ENCODE measurements at places on chromosomes 4 and X.

- H3K27ac ChIP-seq = peak overlapping the region; percentile 82
- peak overlapping the region; percentile 84 for H3K4me3 ChIP-seq
- peak; percentile 49 for DNase-seq
- 0 out of 2 replicates have a peak, but pooled peaks cover 5% of the 10 kb centered on the region for H3K4me1 ChIP-seq
- no peaks in the 10 kb centered on the region for H3K27me3 ChIP-seq
- H3K36me3 ChIP-seq = no peaks in the 10 kb centered on the region
Measured at GRCh38 chrX:17737986-17738713, 857 bp downstream of the SCML1 start.

GRCh38 chrX:10630320-10630719 lies 9.9 kb upstream of the MID1 start:
- no peak for DNase-seq
- no peaks in the 10 kb centered on the region for H3K36me3 ChIP-seq
- no peaks in the 10 kb centered on the region for H3K27me3 ChIP-seq
- no peak overlapping the region for H3K4me3 ChIP-seq
- H3K27ac ChIP-seq = no peak overlapping the region
- H3K4me1 ChIP-seq = peaks cover 24% of the 10 kb centered on the region

- no peaks in the 10 kb centered on the region for H3K27me3 ChIP-seq
- no peak overlapping the region for H3K27ac ChIP-seq
- peak; percentile 48 for DNase-seq
Measured at GRCh38 chrX:56733459-56734046, 4.5 kb downstream of the NBDY start.

DNA sequence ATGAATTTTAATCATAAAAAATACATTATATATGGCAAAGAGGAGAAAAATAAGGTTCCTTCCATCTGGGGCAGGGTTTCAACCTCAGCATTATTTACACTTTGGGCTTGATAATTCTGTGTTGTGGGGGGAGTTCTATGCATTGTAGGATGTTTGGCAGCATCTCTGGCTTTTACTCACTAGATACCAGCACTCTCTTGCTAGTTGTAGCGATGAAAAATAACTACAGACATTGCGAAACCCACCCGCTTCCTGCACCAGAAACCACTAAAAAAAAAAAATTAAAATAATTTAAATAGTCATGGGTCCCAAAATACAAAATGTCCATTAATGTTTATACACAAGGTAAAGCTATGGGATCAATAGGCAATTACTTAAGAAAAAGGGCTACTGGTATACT lies 52.7 kb downstream of the PPP3CA start:
- H3K36me3 ChIP-seq = no peaks in the 10 kb centered on the region
- H3K27ac ChIP-seq = no peak overlapping the region
- H3K4me3 ChIP-seq = no peak overlapping the region
- H3K27me3 ChIP-seq = no peaks in the 10 kb centered on the region
- no peaks in the 10 kb centered on the region for H3K4me1 ChIP-seq

DNA sequence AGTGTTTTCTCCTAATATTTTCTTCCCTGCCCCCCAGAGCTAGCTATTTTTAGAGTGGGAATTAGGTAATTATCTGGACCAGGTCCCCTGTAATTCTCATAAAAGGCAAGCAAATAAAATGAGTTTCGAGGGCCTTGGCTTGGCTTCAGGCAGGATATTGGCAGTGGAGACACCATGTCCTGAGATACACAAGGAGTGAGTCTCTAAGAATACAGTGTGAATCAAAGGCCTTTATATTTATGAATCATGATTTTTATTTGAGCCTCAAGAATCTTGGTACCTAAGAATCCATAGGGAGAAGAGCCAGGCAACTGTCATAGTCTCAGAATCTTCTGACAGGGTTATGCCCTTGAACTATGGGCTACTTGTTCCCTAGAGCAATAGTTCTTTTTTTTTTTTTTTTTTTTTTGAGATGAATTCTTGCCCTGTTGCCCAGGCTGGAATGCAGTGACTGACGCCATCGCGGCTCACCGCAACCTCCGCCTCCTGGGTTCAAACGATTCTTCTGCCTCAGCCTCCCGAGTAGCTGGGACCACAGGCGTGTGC lies 205.4 kb downstream of the LDB2 start:
- H3K36me3 ChIP-seq = no peaks in the 10 kb centered on the region
- peak; percentile 50 for DNase-seq
- peak overlapping the region; percentile 33 for H3K4me3 ChIP-seq
- H3K4me1 ChIP-seq = peaks cover 25% of the 10 kb centered on the region
- H3K27me3 ChIP-seq = no peaks in the 10 kb centered on the region

DNA sequence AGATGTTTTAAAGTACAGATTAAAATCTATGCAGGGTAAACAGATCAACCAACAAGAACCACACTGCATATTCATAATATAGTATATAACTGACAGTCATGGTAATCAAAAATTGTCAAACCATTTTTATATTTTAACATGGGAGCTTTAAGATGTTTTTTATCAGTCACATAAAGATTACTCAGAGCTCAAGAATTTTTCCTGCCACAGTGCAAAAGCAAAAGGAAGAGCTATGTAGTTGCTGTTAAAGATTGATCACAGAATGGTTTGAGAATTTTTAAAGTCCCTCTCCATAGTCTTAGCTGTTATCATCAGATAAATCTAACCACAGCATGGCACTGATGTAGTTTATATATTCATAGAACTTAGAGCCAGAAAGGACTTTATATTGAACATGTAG lies 8.5 kb downstream of the RAB9B start:
- H3K4me1 ChIP-seq = peaks cover 14% of the 10 kb centered on the region
- no peaks in the 10 kb centered on the region for H3K36me3 ChIP-seq
- H3K27me3 ChIP-seq = no peaks in the 10 kb centered on the region
- H3K27ac ChIP-seq = peak overlapping the region; percentile 27
- peak; percentile 51 for DNase-seq

DNA sequence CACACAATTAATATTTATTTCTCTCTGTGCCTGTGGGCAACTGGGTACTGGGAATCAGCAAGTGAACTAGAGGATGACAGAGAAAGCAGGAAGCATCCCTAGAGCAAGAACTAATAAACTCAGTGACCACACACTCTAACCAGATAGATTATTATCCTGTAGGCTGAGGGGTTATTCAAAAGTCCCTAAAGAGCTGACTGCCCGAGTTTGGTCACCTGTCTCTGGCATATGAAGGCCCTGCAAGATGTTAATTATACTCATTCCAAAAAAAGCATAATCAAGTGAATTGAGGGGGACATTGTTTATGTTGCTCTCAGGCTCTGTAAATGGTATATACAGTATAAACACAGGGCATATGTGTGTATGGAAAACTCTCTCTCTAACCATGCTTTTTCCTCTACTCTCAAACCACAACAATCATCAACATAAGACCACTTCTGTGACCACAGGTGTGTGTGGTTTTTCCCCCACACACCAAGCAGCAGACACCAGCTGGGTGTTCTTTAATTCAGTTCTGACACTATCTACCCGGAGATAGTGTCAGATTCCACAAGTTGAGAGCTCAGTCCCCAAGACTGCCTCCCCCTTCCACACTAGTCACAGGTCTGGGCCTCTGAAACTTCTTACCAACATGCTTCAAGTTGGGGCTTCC lies 6.2 kb upstream of the HPSE start:
- H3K27me3 ChIP-seq = no peaks in the 10 kb centered on the region
- no peak overlapping the region for H3K27ac ChIP-seq
- no peak for DNase-seq
- no peak overlapping the region for H3K4me3 ChIP-seq

GRCh38 chr4:137608085-137608484 lies 75.8 kb upstream of the PCDH18 start:
- H3K4me3 ChIP-seq = no peak overlapping the region
- no peak for DNase-seq
- no peaks in the 10 kb centered on the region for H3K27me3 ChIP-seq
- H3K36me3 ChIP-seq = no peaks in the 10 kb centered on the region
- peaks cover 15% of the 10 kb centered on the region for H3K4me1 ChIP-seq

DNA sequence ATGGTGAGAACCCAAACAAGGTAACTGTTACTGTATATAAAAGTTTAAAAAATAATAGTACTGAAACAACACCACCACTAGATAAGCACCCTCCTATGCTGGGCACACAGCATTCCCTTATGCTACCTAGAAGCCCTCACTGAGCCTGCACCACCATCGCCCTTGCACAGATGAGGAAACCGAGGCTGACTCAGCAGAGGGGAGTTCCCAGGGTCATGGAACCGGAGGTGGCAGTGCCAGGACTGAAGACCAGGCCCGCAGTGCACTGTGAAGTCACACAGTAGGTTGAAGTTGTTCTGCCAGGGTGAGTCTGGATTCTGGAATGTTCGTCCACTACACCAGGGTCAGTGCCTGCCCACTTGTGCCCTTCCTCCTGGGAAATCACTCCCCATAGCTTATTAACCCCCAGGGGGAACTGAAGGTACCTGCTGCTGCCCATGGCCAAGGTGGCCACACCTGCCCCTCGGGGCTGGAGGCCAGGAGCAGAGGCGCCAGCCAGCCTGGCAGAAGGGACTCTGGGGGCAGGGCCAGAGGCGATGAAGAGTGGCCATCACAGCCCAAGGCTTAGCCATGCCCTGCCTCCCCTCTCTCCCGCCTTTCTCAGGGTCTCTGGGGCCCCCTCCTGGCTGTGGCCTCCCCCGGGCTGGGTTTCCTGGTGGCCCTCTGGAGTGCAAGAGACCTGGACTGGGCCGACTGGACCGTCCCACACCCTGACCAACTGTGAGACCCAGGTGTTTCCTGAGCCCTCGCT lies 15.1 kb upstream of the ABLIM2 start:
- no peaks in the 10 kb centered on the region for H3K36me3 ChIP-seq
- no peak overlapping the region for H3K27ac ChIP-seq
- H3K4me1 ChIP-seq = no peaks in the 10 kb centered on the region
- H3K4me3 ChIP-seq = no peak overlapping the region
- DNase-seq = no peak

- no peaks in the 10 kb centered on the region for H3K36me3 ChIP-seq
- peak; percentile 79 for DNase-seq
- H3K4me3 ChIP-seq = no peak overlapping the region
- H3K27ac ChIP-seq = peak overlapping the region; percentile 86
- H3K4me1 ChIP-seq = peaks cover 51% of the 10 kb centered on the region
- H3K27me3 ChIP-seq = no peaks in the 10 kb centered on the region
Measured at GRCh38 chrX:110414679-110415439, 56.2 kb downstream of the RTL9 start.

- no peak overlapping the region for H3K27ac ChIP-seq
- no peaks in the 10 kb centered on the region for H3K4me1 ChIP-seq
- H3K36me3 ChIP-seq = no peaks in the 10 kb centered on the region
- H3K4me3 ChIP-seq = no peak overlapping the region
- DNase-seq = no peak
Measured at GRCh38 chrX:6885396-6885795, 262.1 kb upstream of the STS start.

DNA sequence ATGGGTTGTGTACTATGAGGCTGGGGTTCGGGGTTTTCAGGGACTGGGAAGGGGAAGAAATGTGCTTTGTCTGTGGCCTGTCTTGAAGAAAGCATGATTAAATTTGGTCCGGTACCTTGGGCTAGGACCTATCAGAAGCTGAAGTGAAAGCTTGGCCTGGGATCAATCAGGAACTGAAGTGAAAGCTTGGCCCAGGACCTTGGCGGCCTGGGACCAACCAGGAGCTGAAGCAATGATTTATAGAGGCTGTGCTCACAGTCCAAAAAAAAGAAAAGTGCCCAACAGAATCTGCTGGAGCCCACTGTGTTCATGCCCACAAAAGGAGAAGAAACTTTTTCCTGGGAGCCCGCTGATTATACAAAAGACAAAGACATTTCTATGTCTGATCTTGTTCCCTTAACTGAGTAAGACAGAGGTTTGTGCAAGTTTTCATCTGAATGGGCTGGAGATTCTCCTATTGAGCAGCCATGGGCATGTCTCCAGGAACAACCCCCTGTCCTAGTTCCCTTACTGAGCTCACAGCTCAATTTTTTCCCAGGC lies 1427.9 kb downstream of the FAM133A start:
- H3K27me3 ChIP-seq = no peaks in the 10 kb centered on the region
- H3K36me3 ChIP-seq = no peaks in the 10 kb centered on the region
- no peak for DNase-seq

- DNase-seq = peak; percentile 43
- no peak overlapping the region for H3K4me3 ChIP-seq
- no peak overlapping the region for H3K27ac ChIP-seq
- H3K4me1 ChIP-seq = peaks cover 15% of the 10 kb centered on the region
- H3K27me3 ChIP-seq = no peaks in the 10 kb centered on the region
- no peaks in the 10 kb centered on the region for H3K36me3 ChIP-seq
Measured at GRCh38 chr4:137610960-137611359, 78.7 kb upstream of the PCDH18 start.

GRCh38 chrX:38095971-38096529 lies 89.7 kb downstream of the SYTL5 start:
- H3K4me1 ChIP-seq = no peaks in the 10 kb centered on the region
- DNase-seq = peak; percentile 61
- no peak overlapping the region for H3K4me3 ChIP-seq
- no peaks in the 10 kb centered on the region for H3K27me3 ChIP-seq
- no peak overlapping the region for H3K27ac ChIP-seq

- H3K4me1 ChIP-seq = no peaks in the 10 kb centered on the region
- H3K27ac ChIP-seq = no peak overlapping the region
- H3K4me3 ChIP-seq = no peak overlapping the region
- H3K36me3 ChIP-seq = no peaks in the 10 kb centered on the region
- DNase-seq = no peak
Measured at GRCh38 chrX:32408389-32408788, 803.0 kb downstream of the DMD start.
